NCI-H2081 treated with DMSO at 0.1 percent for 48 hours (cell line): ENCODE measurements at places on chromosomes 5 and 9.

DNA sequence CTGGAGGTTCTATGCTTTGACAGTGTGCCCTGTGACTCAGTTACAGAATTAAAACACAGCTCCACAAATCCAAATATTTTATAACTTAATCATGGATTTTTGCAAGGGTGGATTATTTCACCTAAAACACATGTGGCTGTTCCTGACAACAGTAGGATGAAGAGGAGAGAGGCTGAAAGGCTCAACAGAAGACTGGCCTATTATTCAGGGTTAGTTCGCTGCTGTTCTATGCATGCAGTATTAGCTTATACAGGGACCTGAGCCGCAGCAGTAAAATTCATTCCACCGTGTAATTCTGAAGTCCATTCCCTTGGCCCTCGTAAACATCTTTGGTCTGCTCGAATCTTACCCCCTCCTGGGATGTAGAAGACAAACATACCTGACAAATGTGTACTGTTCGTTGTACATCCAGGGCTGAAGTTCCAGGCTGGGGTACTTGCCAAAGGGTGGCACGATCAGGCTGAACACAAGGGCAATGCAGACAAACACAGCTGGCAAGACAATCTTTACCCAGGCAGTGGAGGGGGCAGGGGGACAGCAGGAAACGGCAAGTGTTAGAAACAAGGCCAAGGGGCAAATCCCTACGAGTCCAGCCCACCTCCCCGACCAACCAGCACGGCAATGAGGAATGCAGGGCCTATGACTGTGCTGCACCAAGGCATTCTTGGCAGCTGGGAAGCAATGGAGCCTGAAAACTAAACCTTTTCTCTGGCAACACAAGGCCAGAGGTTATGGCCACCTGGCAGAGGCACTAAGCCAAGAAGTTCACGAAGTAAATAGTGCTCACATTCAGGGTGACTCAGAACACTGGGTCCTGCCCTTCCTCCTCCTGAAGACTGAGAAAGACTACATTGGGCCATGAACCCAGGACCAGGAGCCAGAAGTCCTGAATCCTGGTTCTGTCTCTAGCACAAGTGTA lies 46.8 kb downstream of the NIPSNAP3B start:
- no peak for DNase-seq

GRCh38 chr5:178625679-178626483 lies 969 bp downstream of the CLK4 start:
- no peak for DNase-seq

GRCh38 chr5:179696603-179697002 lies 2.2 kb upstream of the CANX start:
- DNase-seq, result no peak

DNA sequence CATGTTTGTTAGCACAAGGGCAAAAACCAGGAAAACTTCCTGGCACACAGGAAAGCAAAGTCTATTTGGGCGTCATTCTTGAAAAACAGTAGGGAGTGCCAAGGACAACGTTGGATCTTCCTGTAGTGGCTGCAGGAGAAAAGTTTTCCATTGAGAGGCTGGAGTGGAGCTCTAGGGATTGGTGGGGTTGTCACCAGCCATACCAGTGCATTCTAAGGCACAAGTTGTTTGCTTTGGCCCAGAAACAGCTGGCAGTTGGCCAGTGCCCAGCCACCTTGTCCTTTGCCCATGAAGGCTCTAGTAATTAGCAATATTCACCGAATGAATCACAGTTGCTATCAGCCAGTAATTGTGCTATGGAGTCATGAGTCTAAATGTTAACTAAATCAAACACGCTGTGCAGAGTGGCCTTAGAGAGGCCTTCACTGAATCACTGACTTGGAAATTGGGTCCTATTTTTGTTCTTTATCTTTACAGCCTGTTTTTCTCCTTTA lies 26.4 kb downstream of the TNFSF15 start:
- DNase-seq, result no peak

- no peak for DNase-seq
These were observed 22.0 kb downstream of the ZNF618 start for GRCh38 chr9:113898151-113898550.

DNA sequence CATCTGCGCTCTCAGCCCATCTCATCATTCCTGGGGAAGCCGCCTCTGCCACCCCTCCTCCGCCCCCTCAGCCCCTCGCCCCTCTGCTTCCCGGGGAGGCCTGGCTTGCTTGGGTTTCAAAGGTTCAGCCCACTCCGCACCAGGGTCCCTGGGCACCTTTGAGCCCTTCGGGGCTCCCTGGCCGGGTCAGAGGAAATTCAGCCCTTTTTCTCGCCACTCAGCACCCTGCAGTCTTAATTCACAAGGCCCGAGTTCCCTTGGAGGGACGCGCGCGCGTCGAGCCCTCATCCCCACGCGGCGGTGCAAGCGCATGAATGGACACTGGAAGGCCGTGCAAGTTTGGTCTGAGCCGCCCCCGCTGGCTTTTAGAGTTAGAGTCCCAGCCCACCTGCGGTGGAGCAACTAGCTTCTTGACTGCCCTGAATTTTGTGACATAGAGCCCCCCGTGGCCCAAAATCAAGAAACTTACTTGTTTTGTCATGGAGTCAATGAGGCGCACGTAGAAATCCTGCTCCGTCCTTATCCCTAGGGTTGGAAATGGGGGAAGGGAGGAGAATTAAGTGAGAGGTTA lies 4.5 kb downstream of the EBF1 start:
- no peak for DNase-seq

DNA sequence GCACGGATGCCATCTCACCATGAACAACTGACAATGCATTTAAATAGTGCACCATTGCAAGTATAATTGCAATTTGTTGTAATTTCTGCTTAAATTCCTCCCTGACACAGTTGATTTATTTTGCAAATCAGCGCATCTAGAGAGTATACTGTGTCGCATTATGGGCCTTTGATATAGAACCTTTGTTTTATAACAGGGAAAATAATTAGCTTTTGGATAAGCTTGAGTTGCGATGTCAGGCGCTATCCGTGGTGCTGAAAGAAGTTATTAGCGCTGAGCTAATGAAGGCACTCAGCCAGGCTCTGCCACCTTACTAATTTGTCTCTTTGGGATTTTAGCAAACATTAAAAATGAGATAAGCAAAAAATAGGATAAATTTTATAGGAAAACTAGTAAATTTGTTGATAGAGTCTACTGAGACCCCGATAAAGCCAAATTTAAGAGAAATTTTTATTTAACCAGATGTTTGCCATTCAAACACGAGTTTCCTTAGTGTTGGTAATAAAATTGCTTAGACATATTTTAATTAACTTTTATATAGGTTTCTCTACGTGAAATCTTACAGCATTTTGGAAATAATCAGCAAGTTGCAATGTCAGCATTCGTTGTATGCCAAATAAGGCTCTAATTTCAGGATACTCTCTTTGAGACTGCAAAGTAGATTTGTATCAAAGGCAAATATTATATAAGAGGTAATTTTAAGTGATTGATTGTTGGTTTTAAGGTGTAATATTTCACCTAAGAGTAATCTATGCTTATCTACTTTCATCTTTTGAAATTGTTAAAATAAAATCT lies 355.5 kb downstream of the TLR4 start:
- DNase-seq, result no peak

GRCh38 chr9:116992865-116993264 lies 305.8 kb downstream of the TRIM32 start:
- no peak for DNase-seq

DNA sequence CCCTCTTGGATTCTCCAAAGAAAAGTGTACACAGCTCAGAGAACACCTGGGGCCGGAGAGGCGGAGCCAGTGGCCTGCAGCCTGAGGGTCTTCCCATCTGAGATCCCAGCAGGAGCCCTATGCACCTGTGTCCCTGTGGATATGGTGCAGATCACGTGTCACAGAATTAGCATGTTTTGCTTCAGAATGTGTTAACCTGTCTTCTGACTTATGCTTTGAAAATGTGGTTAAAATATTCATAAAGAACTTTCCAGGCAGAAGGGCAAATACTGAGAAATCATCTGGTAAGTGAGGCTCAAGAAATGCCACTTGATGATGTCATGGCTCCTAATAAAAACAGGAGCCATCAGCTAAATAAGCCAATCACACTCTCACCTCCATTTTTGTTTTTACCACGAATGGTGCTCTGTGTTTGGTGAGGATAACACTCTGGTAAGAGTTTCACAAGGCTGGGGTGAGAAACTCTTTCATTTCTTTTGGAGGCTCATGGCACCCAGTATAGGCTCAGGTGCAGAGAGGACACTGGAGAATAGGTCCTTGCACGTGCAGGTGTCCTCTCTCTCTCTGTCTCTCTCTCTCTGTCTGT lies 279.8 kb downstream of the FSTL4 start:
- DNase-seq, result no peak

- DNase-seq, result no peak
These were observed 377.5 kb downstream of the MED10 start for GRCh38 chr5:6000867-6001266.

GRCh38 chr9:14981291-14981950 lies 71.2 kb upstream of the FREM1 start:
- DNase-seq, result no peak

DNA sequence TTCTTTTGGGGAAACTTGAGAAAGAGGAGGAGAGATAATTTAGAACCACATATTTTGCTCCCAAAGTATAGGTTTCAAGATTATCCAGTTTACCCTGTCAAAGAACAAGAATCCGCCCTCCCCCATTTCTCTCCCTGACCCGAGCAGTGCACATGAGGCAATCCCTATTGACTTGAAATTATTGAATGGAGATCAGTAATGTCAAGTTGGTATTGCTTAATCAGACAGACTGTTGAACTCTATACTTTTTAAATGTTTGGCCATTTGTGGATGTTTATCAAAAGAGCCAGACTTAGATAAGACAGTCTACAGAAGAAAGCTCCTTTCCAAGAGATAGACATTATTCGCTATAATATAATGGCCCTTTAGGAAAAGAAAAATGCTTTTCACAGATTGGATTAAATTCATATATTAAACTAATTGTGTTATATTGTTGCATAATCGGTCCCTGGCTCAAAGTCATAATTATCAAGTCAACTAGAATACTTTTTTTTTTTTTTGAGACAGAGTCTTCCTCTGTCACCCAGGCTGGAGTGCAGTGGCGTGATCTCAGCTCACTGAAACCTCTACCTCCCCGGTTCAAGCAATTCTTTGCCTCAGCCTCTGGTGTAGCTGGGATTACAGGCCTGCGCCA lies 5.3 kb downstream of the SLC25A25 start:
- DNase-seq, result no peak

DNA sequence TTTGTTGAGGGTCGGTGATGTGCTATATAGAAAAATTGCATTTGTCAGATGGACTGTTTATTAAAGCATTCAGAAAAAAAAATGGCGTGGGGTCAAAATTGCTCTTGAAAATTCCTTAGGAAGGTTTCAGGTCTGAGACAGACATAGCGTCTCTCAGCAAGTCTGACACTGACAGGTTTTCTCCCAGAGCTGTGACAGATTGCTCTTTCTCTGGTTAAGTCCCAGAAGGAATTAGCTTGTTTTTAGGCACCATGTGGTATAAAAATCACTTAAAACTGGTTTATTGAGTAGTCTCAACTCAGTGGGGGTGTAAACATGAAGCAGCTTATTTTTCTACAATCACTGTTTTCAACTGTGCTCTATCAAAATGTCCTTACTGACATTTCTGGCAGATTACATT lies 1379.8 kb downstream of the MAT2B start:
- no peak for DNase-seq

DNA sequence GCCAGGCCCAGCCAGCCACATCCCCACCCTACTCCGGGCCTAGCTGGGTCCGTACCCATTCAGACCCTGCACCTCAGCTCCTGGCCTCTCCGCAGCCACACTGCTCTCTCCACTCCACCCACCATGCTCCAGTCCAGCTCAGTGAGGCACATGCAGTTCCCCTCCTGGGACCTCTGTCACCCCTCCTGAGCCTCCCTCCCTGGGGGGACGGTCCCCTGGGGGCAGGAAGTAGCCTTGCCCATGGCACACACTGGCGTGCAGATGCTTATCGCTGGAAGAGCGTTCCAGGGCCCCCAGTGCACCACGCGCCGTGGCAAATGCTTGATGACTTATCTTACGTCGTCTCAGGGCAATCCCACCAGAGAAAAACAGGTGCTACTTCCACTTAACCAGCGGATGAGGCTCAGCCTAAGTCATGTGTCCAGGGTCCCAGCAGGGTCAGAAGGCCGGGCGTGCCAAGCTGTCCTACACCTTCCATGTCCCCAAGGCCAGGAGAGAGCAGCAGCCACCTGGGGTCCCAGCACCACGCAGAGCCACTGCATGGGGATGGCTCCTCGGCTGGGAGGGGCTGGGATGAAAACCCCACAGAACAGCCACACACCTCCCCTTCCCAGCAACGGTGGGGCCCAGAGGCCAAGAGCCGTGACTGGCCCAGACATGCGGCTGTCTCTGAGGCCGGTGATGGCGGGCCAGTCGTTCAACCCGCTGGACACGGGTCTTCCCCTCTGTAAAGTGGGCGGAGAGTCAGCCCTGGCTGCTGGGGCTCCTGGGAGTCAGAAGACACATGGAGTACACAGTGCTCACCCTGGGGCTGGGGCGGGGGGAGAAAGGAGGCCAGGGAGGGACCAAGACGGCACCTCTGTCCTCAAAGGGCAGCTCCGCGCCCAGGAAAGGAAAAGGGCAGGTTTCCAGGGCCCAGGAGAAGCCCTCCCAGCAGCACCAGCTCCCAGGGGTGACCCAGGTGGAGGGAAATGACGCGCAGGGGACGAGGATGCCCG lies 2.6 kb upstream of the CCDC187 start:
- DNase-seq, result no peak

DNA sequence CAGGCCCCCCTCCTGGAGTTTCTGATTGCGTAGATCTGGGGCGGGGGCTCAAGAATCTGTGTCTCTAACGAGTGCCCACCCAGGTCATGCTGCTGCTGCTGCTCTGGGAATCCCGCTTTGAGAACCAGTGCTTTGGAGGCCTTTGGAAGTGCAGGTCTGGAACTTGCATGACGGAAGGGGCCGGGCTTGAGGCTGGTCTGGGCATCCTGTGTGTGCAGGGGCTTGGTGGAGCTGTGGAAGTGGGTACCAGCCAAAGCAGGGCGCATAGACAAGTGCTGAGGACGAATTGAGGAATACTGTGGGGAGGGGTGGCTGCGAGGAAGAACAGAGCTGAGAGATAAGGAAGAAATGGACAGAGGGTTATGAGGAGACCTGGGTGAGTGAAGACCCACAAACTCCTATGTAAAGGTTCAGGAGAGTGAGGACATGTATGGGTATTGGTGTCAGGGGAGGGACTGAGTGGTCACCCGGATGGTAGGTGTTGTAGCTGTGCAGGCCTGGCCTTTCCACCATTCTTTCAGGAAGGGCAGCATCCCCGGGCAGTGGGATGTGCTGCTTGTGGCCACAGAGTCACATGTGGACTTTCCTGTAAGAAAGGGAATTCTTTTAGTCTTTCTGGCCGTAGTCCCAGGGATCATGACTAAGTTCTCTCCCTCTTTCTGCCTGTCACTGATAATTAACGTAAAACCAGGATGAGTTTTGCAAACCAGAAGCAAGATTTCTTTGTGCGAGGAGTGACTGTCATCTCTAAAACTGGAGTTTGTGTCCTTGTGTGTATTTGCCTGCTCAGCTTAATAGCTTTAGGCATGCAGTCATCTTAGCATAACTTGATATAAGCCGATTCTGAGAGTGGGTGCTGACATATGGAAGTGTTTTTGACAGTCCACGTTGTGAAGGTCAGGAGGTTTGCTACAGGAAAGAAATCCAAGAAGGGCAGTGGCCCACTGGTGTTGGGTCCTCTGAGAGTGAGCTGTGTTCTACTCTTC lies 43.3 kb upstream of the TJP2 start:
- no peak for DNase-seq

GRCh38 chr5:96256795-96257470 lies 176.1 kb downstream of the PCSK1 start:
- DNase-seq, result no peak

- DNase-seq, result no peak
These were observed 75.0 kb upstream of the MSX2 start for GRCh38 chr5:174649391-174649790.

GRCh38 chr5:32779754-32780415 lies 68.8 kb downstream of the NPR3 start:
- no peak for DNase-seq
